MCF 10A (cell line): ENCODE measurements at places on chromosomes 5 and 9. TPM values are rescaled to one million over a fixed set of nuclear protein-coding genes. Genes with fewer than 3 reads are reported as not detected.

The WDR38 gene
- total RNA-seq, result not detected in 2 replicates

DNA sequence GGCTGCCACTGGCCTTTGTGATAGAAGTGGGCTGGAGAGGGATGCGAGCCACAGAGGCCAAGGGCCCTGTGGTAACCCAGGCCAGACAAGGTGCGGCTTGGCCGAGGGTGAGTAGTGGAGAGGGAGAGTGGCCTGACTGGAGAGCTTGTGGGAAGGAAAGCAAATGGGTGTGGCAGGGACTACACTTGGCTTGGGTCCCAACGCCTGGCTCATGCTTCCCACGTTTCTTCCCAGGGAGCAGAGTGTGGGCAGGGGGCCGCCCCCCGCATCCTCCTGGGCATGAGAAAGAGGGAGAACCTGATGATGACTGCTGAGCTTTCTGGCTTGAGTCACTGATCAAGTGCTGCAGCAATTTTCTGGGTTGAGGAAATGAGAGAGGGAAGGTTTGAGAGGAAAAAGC lies 95.7 kb downstream of the ANKH start:
- no peaks in the 10 kb centered on the region for H3K36me3 ChIP-seq
- H3K4me1 ChIP-seq, result peaks cover 38% of the 10 kb centered on the region
- peak; percentile 93 for DNase-seq
- no peaks in the 10 kb centered on the region for H3K27me3 ChIP-seq

The CCDC192 gene
- not detected in 2 replicates for total RNA-seq

- H3K4me3 ChIP-seq, result no peak overlapping the region
- H3K4me1 ChIP-seq, result peaks cover 21% of the 10 kb centered on the region
- H3K36me3 ChIP-seq, result peaks cover 25% of the 10 kb centered on the region
- no peaks in the 10 kb centered on the region for H3K27me3 ChIP-seq
- H3K27ac ChIP-seq, result no peak overlapping the region
Measured at GRCh38 chr5:122864400-122864799, 19.0 kb downstream of the SNX24 start.

The MARCHF3 gene
- total RNA-seq, result 5.4 and 6.9 TPM in 2 replicates
